ENCODE measurements at places on chromosomes 2 and 18.

DNA sequence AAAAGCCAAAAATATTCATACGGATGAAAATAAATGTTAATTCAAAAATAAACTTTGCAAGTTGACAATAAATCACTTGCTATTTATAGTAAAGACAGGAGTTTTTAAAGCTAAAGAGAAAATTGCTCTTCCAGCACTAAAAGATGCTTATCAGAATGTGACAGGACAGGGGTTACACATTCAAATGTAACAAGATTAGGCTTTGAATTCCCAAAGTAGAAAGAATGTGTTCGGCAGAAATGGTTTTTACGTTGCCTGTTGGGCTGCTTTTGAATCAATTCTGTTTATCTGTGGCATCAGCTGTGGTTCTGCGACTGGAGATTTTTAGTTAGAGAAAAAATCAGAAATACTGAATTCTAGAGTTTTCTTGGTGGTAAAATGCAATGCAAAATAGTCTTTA, 669.4 kb downstream of the CPS1 start:
- DNase-seq = no peak

DNA sequence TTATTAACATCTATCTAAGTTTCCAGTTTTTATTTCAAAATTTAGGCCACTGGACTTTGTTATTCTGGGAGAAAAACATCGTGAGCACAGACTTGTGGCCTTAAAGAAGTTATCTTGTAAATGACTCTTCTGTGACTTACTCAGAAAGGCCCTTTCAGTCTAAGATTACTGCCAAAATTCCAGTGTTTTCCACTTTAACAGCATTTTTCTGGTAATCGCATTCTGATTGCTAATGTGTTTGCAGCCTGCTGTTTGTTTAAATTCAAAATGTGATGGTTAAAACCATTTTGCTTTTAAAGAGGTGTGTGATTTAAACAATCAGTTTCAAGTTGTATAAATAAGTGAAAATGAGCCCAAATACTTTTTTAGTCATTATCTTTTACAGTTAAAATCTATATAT, 136.7 kb upstream of the DAPL1 start:
- DNase-seq = no peak

DNA sequence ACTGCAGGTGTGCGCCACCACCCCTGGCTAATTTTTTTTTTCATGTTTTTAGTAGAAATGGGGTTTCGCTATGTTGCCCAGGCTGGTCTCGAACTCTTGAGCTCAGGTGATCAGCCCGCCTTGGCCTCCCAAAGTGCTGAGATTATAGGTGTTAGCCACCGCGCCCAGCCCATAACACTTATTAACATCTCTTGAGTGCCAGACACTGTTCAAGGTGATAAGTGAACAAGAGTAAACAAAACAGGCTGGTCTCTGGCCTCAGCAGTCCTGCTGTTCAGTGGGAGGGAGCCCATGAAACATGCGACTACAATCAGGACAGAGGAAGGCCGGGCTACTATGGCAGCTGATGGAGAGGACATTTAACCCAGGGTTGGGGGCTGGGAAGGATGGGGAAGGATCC, 42.3 kb downstream of the KCTD1 start:
- no peak for DNase-seq

GRCh38 chr18:74278058-74278457, 13.7 kb downstream of the CYB5A start:
- DNase-seq = no peak

DNA sequence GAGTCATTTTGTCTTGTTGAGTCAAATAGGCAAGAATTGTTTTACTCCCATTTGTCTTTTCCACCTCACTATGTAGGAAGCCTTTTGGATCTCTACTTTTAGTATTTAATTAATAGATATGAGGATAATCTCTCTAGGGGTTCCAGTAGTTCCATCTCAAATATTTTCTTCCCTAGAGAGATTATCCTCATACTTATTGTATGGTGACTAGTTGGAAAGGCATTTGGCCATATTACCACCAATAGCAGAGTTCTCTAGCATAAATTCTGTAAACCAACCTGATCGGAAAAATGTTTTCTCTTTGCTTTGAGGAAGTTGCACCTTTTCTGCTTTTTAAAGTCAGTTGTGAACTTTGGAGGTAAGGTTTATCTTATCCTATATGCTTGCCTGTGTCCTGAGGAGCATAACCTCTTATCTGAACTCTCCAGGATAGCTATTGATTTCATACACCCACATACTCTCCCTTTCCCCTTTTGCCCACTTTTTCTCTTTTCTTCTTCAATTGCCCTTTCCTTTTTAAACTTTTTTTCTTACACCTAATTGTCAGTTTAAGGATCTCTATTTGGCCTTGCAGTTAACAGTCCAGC, 100.8 kb downstream of the GALNT1 start:
- no peak for DNase-seq

- DNase-seq = no peak
Observed at GRCh38 chr2:104654811-104655210, 199.1 kb upstream of the POU3F3 start.

DNA sequence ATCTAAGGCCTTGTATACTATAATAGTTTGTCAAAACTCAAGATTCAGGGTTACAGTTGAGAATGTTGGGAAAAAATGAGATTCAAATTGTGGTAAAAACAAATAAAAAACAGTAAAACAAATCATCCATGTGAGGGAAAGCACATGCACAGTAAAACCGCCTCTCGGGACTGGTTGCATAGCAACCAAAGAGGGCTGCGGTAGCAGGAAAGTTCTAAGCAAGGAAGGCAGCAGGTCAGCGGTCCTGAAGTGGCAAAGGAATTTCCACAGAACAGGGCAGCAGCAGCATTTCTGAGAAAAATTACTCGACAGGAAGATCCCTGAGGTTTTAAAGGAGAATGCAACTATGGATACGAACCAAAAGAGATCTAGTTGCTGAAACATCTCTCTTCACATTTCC, 93.7 kb downstream of the DYNAP start:
- no peak for DNase-seq

- DNase-seq = no peak
Observed at GRCh38 chr18:38301621-38302020, 736.0 kb upstream of the CELF4 start.

GRCh38 chr18:42413870-42414269, 458.8 kb downstream of the PIK3C3 start:
- DNase-seq = no peak

GRCh38 chr2:137228566-137228965, 463.2 kb downstream of the THSD7B start:
- DNase-seq = no peak

GRCh38 chr2:232955856-232956255, 57.2 kb downstream of the NGEF start:
- DNase-seq = no peak
